ENCODE measurements at places on chromosomes 12 and 14.

DNA sequence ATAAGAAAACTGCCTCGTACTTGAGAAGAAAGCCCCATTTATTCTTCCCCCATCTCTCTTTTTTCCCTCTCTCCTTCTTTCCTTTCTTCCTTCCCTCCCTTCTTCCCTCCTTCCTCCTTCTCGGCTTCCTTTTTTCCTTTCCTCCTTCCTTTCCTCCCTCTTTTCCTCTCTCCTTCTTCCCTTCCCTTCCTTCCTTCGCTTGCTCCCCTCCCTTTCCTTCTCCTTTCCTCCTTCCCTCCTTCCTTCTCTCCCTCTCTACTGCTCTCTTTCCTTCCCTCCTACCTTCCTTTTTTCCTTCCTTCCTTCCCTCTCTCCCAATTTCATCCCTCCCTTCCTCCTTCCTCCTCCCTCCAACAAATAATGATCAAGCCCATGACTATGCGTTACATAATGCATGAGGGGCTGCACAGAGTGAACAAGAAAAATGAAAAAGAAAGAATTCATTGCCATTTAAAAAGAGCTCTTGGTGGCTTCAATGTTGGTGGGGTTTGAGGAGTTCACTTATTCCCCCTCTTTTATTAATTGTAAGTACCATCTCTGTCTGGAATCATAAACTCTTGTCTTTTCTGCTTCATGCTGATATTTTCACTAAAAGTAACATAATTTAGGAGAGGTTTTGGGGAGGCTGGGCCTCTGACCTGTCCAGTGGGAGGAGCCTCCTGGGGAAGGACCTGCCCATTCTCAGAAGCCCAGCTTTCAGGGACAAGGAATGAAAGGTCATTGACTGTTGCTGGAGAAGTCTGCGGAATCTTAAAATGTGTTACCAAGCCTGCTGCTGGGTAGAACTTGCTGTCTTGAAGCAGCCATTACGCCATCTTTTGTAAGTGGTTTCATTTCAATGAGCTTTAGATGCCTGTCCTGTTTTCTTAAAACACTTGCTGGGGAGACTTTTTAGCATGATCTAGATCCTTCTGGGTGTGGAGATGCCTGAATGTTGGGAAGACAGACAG, 144.3 kb downstream of the CHST11 start:
- no peak for DNase-seq

DNA sequence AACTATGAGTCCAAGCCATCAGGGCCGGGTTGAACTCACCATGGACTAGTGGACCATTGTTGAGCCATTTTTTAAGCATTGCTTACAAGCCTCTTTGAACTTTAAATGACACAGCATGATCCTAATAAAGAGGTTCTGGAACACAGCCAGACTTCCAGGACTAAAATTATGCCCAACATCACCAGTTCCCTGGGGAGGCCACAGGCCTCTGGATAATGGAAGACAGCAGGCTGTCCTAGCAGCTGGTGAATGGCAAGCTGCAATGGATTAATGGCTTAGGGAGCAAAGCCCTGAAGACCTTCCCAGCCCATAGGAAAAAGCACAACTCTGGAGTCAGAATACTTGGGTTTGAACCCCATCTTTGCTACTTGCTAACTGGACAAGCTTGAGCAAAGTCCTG, 71.3 kb downstream of the FLRT2 start:
- DNase-seq: no peak

DNA sequence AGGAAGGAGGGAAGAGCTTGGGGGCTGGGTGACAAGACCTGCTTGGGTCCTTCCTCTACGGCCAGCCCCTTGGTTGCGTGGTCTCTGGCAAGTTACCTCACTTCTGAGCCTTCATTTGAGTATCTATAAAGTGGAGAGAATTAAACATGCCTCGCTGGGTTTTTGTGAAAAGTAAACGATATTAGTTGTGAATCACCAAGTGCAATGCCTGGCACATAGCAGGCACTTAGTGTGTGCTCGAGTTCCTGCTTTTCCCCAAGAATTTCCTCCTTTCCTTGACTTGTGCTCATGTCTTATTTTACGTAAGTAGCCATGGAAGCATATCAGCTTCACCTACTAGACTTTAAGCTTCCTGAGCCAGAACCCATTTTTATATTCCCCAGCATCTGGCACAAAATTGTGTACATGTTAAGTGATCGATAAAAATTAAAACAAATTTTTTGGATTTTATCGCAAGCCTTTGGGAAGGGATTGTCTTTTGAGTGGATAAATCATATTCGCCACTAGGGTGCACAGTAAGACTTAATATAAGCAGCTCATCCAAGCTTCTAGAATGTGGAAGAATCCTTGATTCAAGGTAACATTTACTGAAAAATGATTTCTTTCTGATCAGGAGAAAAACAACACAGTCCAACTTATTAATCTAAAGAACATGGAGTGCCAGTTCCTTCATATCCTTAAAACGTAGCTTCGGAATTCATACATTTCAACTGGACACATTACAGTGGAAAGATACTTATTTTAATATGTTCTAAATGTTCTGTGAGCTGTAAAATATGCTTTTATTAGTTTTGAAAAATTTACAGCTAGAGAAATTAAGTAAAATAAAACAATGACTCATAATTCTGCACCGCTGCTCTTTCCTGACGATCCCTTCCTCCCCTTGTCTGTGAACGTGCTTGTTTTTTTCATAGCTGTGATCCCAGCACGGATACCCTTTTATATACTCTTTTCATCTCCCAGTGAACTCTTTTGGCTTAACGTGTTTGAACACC, 62.0 kb downstream of the SLC25A47 start:
- peak; percentile 20 for DNase-seq

- no peak for DNase-seq
Observed at GRCh38 chr12:80714055-80714454, 2.7 kb upstream of the MYF5 start.

DNA sequence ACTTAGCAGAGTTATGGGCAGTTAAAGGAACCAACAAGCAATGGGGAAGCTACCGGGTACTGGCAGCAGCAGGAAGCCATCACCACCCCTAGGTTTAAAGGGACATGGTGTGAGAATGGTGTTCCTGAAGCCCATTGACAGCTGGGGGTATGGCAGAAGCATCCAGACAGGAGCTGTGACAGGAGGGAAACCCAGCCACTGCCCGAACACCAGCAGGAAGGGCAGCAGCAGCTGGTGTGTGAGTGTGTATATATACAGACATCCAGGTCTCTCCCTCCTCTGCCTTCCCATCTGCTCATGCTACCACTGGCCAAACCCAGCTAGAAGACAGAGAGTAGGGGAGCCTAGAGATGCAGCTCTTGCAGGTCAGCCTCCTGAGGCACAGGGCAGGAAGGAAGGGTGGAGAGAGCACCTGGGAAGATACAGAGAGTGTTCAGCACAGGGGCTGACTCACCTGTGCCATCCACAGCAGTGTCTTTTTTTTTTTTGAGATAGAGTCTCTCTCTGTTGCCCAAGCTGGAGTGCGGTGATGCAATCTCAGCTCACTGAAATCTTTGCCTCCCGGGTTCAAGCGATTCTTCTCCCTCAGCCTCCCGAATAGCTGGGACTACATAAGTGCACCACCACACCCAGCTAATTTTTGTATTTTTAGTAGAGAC, 9.2 kb upstream of the ADCK1 start:
- DNase-seq: peak; percentile 1

- no peak for DNase-seq
Observed at GRCh38 chr12:62933220-62933601, 1.7 kb downstream of the PPM1H start.

- DNase-seq: no peak
Observed at GRCh38 chr12:53235742-53236442, 3.9 kb upstream of the RARG start.
